ENCODE measurements at places on chromosomes 13 and 19. TPM values are rescaled to one million over a fixed set of nuclear protein-coding genes. Genes with fewer than 3 reads are reported as not detected.

DNA sequence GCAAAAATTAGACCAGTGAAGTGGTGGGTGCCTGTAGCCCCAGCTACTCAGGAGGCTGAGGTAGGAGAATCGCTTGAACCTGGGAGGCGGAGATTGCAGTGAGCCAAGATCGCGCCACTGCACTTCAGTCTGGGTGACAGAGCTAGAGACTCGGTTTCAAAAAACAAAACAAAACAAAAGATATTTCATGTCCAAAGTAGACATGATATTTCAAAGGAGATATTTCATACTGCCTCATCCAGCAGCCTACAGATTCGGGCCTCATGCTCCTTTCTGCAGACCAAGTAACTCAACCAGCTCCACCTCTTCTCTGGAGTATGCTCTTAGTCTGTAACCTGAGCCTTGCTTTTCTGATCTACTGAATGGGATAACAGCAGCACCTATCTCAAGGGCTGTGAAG lies 15.0 kb downstream of the ZC3H4 start:
- DNase-seq: no peak

GRCh38 chr13:31653730-31654129 lies 85.6 kb upstream of the RXFP2 start:
- no peak for DNase-seq

- no peak for DNase-seq
Measured at GRCh38 chr13:98500963-98501421, 75.9 kb downstream of the STK24 start.

GRCh38 chr13:77729502-77730221 lies 32.2 kb downstream of the SLAIN1 start:
- no peak for DNase-seq

DNA sequence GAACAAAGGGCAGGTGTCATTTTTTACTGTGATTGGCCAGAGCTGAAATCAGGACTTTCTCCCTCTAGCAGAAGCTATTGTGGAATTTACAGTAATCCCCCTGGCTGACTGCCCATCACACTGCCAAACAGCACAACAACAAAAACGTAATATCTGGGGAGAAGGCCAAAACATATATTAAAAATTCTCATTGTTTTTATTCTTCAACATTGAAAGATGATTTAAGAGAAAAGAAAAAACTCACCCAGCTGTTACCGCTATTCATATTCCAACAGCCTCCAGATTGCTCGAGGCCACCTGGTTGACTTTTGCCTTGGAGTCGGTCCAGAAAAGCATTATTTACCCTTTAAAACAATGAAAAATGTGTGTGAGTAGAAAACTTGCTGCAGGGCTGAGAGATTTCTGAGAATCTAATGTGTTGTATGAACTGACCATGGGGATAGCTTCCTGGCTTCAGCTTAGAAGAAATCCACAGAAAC lies 97.2 kb downstream of the EPSTI1 start:
- DNase-seq: no peak

- no peak for DNase-seq
Measured at GRCh38 chr19:2815191-2815614, 4.5 kb upstream of the ZNF554 start.

GRCh38 chr19:4597975-4598671 lies 38.6 kb upstream of the SEMA6B start:
- DNase-seq: no peak

GRCh38 chr13:25910991-25911419 lies 140.8 kb downstream of the SHISA2 start:
- no peak for DNase-seq

GRCh38 chr13:100022798-100023197 lies 41.2 kb downstream of the ZIC2 start:
- DNase-seq: no peak

DNA sequence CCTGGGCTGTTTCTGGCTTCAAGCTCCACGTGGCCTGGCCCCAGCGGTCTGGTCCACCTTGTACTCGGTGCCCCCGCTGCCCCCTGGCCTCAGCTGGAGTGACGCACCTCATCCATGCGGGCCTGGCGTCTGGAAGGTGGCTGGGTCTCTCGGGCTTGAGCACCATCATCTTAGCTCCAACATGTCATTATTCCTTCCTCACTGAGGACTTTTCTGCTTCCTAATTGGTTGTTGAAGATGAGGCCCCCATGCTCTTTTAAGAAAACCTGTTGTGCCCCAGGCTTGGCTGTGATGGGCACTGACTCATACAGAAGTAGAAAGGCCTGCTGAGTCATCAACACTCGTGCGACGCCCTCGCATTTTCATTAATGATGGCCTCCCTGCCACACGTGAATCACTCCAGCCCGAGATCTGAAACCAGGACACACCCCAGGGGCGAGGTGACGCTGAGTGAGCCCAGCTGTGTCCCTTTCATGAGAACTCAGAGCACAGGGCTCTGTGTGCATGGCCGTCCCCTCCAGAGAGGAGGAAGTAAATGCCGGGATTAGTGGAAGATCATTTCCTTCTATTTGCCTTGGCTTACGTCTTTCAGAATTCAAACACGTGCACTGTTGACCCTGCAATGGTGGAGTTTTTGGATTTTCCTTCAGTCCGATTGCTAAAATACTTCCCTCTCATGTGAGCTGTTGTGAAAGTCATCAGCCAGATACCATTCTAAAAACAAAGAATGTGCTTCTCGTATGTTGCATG lies 14.0 kb upstream of the GJA3 start:
- peak; percentile 80 for DNase-seq

- no peak for DNase-seq
Measured at GRCh38 chr19:13484166-13484565, 22.1 kb downstream of the CACNA1A start.

GRCh38 chr19:56372281-56372680 lies 21.1 kb downstream of the ZNF582 start:
- DNase-seq: no peak

DNA sequence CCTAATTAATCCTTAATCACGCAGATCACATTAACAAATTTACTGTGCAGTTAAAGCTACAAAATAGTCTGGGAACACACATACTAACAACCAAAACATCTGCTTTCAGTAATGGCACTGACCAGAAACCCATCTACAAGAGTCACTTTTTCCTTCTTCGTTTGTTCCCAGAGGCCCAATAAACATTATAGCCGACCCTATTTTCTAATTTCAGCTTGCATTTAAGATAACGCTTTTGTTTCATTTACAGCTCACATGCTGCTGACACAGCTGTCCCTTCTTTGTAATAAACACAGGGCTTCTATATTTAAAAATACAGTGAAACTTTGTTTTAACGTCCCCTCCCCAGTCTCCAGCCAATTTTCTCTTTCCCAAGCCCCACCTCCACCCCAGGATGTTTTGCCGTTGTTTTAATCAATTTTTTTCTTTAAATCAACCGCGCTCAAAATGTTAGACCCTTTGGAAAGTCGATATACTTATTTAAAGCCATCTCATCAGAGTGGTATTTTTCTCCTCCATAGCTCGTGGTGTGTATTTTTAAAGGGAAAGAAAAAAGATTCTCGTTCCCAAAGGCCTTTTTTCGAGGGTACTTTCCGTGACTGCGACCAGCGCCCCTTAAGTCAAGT lies 1.7 kb upstream of the WBP4 start:
- no peak for DNase-seq

DNA sequence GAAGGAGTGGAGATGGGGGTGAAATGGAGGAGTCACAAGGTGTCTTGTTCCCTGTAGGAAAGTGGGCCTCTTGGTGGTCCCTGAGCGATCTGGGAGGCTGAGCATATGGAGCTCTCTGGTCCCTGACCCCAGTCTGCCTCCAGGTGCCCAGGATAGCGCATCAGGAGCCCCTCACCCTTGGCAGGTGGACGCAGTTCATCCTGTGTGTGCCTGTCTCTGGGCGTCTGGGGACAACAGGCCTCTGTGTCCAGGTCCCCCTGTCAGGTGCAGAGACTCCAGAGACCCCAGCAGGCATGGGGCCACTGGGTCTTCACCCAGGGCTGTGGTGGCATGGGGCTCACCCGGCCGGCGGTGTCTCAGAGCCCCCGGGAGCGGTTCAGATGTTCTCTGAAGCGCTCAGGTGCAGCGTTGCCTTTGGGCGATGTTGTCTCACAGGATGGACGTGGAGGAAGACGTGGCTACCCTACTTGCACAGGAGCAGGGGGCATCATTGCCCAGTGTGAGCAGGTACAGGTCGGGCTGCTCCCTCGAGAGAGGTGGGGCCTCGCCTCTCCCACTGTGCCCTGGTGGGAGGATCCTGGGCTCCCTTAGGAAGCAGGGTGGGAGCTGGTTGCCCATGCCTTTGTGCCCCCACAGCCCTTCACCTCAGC lies 58.1 kb upstream of the TPM4 start:
- no peak for DNase-seq

- no peak for DNase-seq
Measured at GRCh38 chr19:45972081-45972946, 1.4 kb downstream of the NOVA2 start.

DNA sequence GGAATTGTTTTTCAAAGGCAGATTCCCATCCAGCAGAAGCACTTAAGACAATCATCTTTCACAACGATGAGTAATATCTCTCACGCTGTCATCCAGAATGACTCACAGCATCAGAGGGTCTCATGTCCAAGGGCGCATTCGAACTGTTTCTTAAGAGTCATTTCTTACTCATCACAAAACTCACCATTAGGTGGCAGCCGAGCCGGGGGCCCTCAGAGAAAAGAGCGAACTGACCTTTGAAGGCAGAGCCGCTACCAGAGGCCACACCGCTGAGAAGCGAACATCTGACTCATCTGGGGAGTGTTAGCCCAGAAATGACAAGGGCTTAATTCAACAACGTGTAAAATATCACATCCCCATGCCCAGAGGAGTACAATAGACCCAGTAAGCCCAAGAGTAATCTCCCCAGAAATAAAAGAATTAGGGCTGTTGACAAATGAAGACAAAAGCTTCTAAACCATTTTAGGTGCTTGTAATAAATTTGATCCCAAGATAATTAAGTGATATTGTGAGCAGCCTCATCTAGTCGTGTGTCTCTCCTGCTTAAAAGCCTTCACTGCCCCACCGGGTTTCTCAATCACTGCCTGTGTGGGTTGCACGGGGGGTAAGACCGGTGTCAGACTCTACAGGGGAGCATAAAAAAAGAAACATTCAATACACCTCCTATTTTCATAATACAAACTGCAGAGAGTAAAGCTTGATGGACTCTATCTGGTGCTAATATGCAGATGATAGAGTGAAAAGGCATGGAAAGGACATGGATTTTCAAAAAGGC lies 96.2 kb downstream of the CYSLTR2 start:
- DNase-seq: peak; percentile 75

- no peak for DNase-seq
Measured at GRCh38 chr13:90253806-90254205, 1093.7 kb upstream of the MIR17HG start.

DNA sequence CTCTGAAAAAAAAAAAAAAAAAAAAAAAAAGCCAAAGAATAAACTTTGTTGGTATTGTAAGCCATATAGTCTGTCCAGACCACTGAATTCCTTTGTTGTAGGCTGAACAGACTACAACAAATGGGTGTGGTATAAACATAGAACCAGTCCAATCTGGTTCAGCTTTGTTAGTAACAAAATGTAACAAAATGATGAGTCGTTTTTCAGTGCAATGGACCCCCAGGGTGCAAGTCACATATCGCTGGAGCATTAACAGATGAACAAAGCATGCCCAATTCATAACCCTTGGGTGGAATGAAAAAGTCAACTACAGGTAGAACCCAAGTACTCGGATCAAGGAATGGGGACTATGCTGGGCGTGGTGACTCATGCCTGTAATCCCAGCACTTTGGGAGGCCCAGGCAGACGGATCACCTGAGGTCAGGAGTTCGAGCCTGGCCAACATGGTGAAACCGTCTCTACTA lies 13.6 kb upstream of the FCHO1 start:
- no peak for DNase-seq

DNA sequence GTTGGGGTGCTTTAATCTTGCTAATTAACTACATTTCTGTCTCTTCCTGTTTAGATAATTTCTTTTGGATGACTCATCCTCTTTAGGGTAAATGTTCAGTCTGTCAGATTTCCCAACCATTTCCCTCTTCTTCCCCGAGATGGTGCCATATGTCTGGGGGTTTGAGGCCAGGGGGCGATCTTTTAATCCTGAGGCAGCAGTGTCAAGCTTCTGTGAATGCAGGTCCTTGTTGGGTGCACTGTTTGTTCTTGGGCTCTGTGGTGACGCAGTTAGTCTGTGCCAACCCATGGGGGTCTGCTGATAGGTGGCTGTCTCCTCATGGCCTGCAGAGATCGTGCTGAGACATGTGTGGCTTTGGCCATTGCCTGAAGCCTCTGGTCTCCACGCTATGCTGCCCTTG lies 420.4 kb downstream of the NDFIP2 start:
- no peak for DNase-seq

- DNase-seq: peak; percentile 36
Measured at GRCh38 chr19:2478278-2478755, 2.4 kb downstream of the GADD45B start.

- DNase-seq: no peak
Measured at GRCh38 chr13:32041429-32041828, 9.9 kb downstream of the FRY start.

DNA sequence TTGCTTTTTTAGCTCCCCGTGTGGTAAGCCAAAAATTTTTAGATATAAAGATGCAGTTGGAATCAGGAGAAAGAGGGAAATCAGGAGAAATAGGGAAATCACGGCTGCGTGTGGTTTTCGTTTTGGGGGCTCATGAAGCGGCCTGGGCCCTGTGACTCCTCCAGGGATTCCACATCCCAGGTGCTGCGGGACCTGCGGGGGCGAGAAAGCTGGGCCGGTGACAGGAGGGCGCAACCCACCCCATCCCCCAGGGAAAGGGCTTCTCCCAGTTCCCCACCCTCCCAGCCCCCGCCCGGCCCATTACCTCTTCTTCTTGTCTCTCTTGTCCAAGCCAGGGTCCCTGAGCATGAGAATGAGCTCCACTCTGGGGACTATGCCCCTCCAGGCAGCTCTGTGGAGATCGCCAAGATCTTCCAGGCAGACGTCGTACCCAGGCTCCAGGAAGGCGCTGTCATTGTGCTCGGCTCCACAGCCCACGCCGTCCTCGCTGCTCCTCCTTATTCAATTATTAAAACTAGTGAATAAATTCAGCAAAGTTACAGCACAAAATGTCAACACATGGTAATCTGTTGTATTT lies 111.0 kb downstream of the MRPL57 start:
- DNase-seq: no peak

GRCh38 chr13:36151591-36151990 lies 20.4 kb upstream of the DCLK1 start:
- DNase-seq: no peak

- DNase-seq: no peak
Measured at GRCh38 chr19:54030895-54031586, 32.7 kb downstream of the VSTM1 start.

SLC8A2 gene
- total RNA-seq: 0.28 TPM

NXNL1 gene
- total RNA-seq: not detected

ADGRE2 gene
- total RNA-seq: 9.9 TPM

PCDH17 gene
- 12.3 TPM for total RNA-seq

ARHGAP33 gene
- 15.4 TPM for total RNA-seq

WASF3 gene
- 16.4 TPM for total RNA-seq

MED29 gene
- 86.1 TPM for total RNA-seq

SIGLEC14 gene
- 4.6 TPM for total RNA-seq

ANGPTL4 gene
- 29.9 TPM for total RNA-seq
